Type B pancreatic cell (in vitro differentiated cells): ENCODE measurements at places on chromosomes 4 and X.

DNA sequence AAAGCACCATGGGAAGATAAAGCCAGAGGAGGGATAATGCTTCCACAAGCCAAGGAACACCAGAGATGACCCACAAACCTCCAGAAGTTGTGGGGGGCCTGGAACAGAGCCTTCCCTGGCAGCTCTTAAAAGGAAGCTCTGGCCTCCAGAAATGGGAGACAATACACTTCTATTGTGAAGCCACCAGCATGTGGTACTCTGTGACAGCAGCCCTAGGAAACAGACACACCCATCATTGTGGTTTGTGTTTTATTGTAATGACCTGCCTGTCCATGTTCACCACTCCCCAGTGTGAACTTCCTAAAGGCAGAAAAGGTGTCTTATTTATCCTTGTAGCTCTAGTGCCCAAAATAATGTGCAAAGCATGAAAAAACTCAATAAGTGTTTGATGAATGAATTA, 264.1 kb upstream of the GATB start:
- DNase-seq: no peak
- no peaks in the 10 kb centered on the region for H3K27me3 ChIP-seq
- H3K36me3 ChIP-seq: no peaks in the 10 kb centered on the region
- no peak overlapping the region for H3K27ac ChIP-seq
- H3K4me3 ChIP-seq: no peak overlapping the region

DNA sequence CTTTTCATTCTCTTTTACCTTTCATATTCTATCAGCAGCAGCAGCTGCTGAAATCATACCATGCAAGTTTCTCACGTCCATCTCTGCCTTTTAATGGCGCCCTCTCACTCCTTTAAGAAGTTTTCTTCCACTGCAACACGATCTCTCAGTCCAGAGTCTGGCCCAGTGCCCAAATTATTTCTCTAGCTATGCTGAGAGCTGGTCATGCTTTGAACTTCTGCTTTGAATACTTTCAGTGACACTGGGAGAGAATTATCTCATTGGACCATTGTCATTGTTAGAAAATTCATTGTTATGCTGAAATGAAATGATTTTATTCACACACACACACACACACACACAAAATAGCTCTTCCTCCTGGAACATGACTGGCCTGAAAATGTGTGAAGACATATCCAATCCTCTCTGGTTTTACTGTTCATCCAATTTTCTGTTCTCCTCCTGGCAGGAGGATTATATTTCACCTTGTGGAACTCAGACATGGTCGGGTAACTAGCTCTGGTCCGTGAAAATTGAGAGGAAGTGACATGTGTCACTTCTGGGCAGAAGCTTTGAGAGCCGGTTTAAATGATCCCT, 1.3 kb upstream of the PDHA1 start:
- H3K27ac ChIP-seq: peak overlapping the region; percentile 35
- no peak for DNase-seq
- no peak overlapping the region for H3K4me3 ChIP-seq
- H3K27me3 ChIP-seq: no peaks in the 10 kb centered on the region
- H3K36me3 ChIP-seq: no peaks in the 10 kb centered on the region
- H3K4me1 ChIP-seq: peaks cover 13% of the 10 kb centered on the region

GRCh38 chrX:107447642-107448041, 1.8 kb upstream of the FRMPD3 start:
- H3K27me3 ChIP-seq: peaks cover 24% of the 10 kb centered on the region
- H3K27ac ChIP-seq: no peak overlapping the region
- peaks cover 12% of the 10 kb centered on the region for H3K4me1 ChIP-seq
- no peak for DNase-seq
- no peak overlapping the region for H3K4me3 ChIP-seq

DNA sequence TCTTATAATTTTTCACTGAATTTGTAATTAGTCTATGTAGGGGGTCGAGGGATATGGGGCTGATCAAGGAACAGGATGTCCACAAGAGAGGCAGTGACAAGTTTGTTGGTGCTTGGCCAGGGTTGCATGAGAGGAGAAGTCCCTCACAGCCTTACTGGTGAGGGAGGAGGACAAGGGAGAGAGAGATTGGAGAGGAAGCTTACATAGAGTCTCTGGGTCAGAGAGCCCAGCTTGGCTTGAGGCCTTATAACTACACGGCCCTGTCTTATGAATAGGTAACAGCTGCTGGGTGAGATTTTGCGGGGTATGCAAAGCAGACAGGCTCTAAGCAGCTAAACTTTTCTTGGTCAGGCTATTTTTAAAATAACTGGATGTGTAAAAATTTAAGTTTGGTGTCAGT, 37.9 kb upstream of the OTUD4 start:
- H3K4me1 ChIP-seq: no peaks in the 10 kb centered on the region
- no peaks in the 10 kb centered on the region for H3K27me3 ChIP-seq
- H3K4me3 ChIP-seq: no peak overlapping the region
- H3K36me3 ChIP-seq: no peaks in the 10 kb centered on the region
- no peak for DNase-seq

DNA sequence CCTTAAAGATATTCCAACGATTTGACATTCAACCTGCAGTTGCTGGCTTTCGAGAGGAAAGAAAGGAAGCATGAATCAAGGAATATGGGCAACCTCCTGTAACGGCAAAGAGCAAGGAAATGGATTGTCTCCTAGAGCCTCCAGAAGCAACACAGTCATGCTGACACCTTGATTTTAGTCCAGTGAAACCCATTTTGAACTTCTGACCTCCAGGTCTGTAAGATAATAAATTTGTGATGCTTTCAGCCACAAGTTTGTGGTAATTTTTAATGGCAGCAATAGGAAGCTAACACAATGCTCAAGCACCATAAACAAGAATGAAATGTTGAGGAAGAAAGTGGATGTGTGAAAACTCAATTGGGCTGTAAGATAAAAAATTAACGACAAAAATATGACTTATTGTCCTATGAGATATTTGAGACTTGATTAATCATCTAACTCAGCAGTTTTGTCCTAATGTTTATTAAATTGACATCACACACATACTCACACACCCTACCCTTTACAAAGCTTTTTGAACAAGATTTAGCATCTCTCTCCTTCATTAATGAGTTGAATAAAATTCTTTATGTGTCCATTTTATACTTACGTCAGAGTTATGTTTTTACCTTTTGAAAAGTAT, 857.2 kb upstream of the INTU start:
- H3K27ac ChIP-seq: no peak overlapping the region
- no peaks in the 10 kb centered on the region for H3K27me3 ChIP-seq
- no peaks in the 10 kb centered on the region for H3K36me3 ChIP-seq
- H3K4me3 ChIP-seq: no peak overlapping the region

GRCh38 chr4:46323891-46324416, 66.0 kb downstream of the GABRA2 start:
- no peaks in the 10 kb centered on the region for H3K4me1 ChIP-seq
- no peak overlapping the region for H3K27ac ChIP-seq
- no peaks in the 10 kb centered on the region for H3K36me3 ChIP-seq
- no peaks in the 10 kb centered on the region for H3K27me3 ChIP-seq
- H3K4me3 ChIP-seq: no peak overlapping the region

GRCh38 chrX:99777912-99778311, 632.2 kb downstream of the PCDH19 start:
- H3K36me3 ChIP-seq: no peaks in the 10 kb centered on the region
- no peak overlapping the region for H3K4me3 ChIP-seq

DNA sequence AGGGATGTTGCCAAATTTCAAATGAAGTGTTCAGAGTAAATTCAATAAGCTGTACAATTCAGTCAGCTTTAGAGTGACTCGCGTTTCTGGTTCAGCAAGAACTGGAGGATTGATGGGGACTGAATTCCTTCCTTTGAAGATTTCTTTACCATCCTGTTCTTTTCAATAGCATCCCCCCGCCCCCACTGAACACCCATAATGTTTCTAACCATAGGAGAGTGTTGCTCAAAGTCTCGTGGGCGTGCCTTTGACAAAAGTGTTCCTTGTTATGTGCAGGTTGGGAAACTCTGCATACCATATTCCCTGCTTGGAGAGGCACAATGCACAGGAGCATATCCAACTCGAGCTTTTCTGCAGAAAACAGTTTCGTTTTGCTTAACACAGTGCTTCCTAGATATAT, 323.5 kb upstream of the CASK start:
- peak overlapping the region; percentile 63 for H3K4me3 ChIP-seq
- H3K27me3 ChIP-seq: no peaks in the 10 kb centered on the region
- no peaks in the 10 kb centered on the region for H3K36me3 ChIP-seq
- peak overlapping the region; percentile 83 for H3K27ac ChIP-seq

- no peak overlapping the region for H3K4me3 ChIP-seq
- no peaks in the 10 kb centered on the region for H3K27me3 ChIP-seq
- H3K36me3 ChIP-seq: no peaks in the 10 kb centered on the region
- H3K4me1 ChIP-seq: no peaks in the 10 kb centered on the region
Measured at GRCh38 chr4:33837043-33837838, 2407.1 kb downstream of the ARAP2 start.

GRCh38 chrX:15686818-15687685, 22.4 kb upstream of the CLTRN start:
- peaks cover 4% of the 10 kb centered on the region for H3K4me1 ChIP-seq
- H3K27me3 ChIP-seq: no peaks in the 10 kb centered on the region
- DNase-seq: no peak
- peak overlapping the region; percentile 55 for H3K27ac ChIP-seq
- peaks cover 3% of the 10 kb centered on the region for H3K36me3 ChIP-seq
- no peak overlapping the region for H3K4me3 ChIP-seq

GRCh38 chrX:38807873-38808272, 6.6 kb downstream of the MID1IP1 start:
- H3K36me3 ChIP-seq: peaks cover 3% of the 10 kb centered on the region
- no peak overlapping the region for H3K27ac ChIP-seq
- H3K4me3 ChIP-seq: no peak overlapping the region
- peaks cover 4% of the 10 kb centered on the region for H3K4me1 ChIP-seq
- DNase-seq: no peak

DNA sequence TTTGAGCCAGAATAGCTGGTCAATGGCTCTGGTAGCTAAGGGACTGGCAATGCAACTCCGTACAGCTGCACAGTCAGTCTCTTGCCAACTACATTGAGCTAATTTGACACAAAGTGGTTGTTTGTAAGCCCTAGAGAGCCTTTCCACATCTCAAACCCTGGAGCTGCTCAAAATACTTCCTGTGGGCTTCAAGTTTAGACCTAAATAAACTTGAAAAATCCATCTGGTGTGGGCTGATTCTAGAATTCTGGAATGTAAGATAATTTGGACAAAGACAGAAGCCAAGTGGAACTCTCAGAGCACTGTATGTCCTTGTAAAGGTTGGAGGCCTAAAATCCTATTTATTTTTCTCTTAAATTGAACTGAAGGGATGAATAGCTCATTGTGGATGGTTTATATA, 380.8 kb downstream of the SPRY1 start:
- no peaks in the 10 kb centered on the region for H3K36me3 ChIP-seq
- H3K4me1 ChIP-seq: peaks cover 4% of the 10 kb centered on the region
- no peak overlapping the region for H3K27ac ChIP-seq
- DNase-seq: no peak
- H3K4me3 ChIP-seq: no peak overlapping the region

GRCh38 chrX:34656842-34657725, at the start of gene TMEM47:
Gene TMEM47, minus strand, starts transcription at chrX:34657285. Its CDS starts 256 bp downstream, at chrX:34657029.
- peaks cover 56% of the 10 kb centered on the region for H3K27me3 ChIP-seq
- peak within 1 kb of the TSS; percentile 91 for H3K4me3 ChIP-seq
- peaks cover 7% of the 10 kb centered on the region for H3K4me1 ChIP-seq
- no peaks in the 10 kb centered on the region for H3K36me3 ChIP-seq
- peak within 1 kb of the TSS; percentile 78 for H3K27ac ChIP-seq

- DNase-seq: no peak
- peak overlapping the region; percentile 58 for H3K4me3 ChIP-seq
- H3K36me3 ChIP-seq: peaks cover 4% of the 10 kb centered on the region
- H3K27ac ChIP-seq: no peak overlapping the region
- no peaks in the 10 kb centered on the region for H3K27me3 ChIP-seq
Measured at GRCh38 chrX:71364221-71364620, 1.9 kb upstream of the TAF1 start.

- no peak for DNase-seq
- peak overlapping the region; percentile 94 for H3K27ac ChIP-seq
- H3K4me3 ChIP-seq: peak overlapping the region; percentile 84
- H3K27me3 ChIP-seq: no peaks in the 10 kb centered on the region
Measured at GRCh38 chr4:153295131-153295755, 49.2 kb upstream of the MND1 start.

DNA sequence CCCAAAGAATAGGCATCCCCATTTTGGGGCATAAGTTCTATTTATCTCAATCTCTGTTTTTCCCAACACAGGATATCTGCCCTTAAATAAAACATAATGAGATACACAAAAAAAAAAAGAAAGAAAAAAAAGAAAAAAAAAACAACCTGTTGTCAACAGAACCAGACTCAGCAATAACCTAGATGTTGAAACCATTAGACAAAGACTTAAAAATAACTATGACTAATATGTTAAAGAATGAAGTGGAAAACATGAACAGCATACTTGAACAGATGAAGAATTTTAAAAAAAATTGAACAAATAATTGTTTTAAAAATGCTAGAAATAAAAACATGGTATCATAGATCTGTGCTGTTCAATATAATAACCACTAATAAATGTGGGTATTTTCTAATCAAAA, 93.4 kb upstream of the RXFP1 start:
- no peaks in the 10 kb centered on the region for H3K4me1 ChIP-seq
- H3K27ac ChIP-seq: no peak overlapping the region
- no peak overlapping the region for H3K4me3 ChIP-seq
- no peaks in the 10 kb centered on the region for H3K36me3 ChIP-seq
- H3K27me3 ChIP-seq: no peaks in the 10 kb centered on the region

DNA sequence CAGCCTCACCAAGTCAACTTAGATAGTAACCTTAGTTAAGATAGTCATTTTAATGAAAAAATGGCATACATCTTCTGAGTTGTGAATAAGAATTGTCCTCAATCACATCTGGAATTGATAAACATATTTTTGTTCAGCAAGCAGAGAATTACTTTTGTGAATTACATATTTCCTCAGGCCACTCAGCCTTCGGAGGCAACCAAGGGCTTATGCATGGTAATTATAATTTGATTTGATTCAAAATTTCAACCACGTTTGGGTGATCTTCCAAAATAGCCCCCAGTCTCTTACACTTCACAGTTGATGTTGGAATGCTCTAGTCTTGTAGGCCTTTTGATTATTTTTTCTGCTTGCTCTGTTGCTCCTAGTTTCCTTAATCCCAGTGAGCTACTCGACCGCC, 63.4 kb downstream of the GALNTL6 start:
- no peak overlapping the region for H3K27ac ChIP-seq
- DNase-seq: no peak
- H3K36me3 ChIP-seq: no peaks in the 10 kb centered on the region
- no peak overlapping the region for H3K4me3 ChIP-seq
- peaks cover 3% of the 10 kb centered on the region for H3K4me1 ChIP-seq

- DNase-seq: no peak
- peaks cover 39% of the 10 kb centered on the region for H3K27me3 ChIP-seq
- no peaks in the 10 kb centered on the region for H3K4me1 ChIP-seq
Measured at GRCh38 chrX:769796-770195, 139.2 kb downstream of the SHOX start.

GRCh38 chrX:153765138-153766079, 1.4 kb downstream of the PLXNB3 start:
- H3K36me3 ChIP-seq: no peaks in the 10 kb centered on the region
- H3K27ac ChIP-seq: no peak overlapping the region
- no peak overlapping the region for H3K4me3 ChIP-seq
- H3K4me1 ChIP-seq: no peaks in the 10 kb centered on the region
- DNase-seq: no peak

GRCh38 chr4:128390475-128390996, 102.9 kb upstream of the PGRMC2 start:
- H3K4me1 ChIP-seq: peaks cover 33% of the 10 kb centered on the region
- H3K27ac ChIP-seq: no peak overlapping the region
- no peaks in the 10 kb centered on the region for H3K36me3 ChIP-seq
- no peak overlapping the region for H3K4me3 ChIP-seq
- H3K27me3 ChIP-seq: no peaks in the 10 kb centered on the region
- no peak for DNase-seq

- no peaks in the 10 kb centered on the region for H3K27me3 ChIP-seq
- H3K4me3 ChIP-seq: no peak overlapping the region
- DNase-seq: no peak
- peaks cover 10% of the 10 kb centered on the region for H3K4me1 ChIP-seq
Measured at GRCh38 chr4:143399113-143399949, 62.7 kb downstream of the GAB1 start.
